NCI-H446 treated with DMSO at 0.1 percent for 48 hours (cell line): ENCODE measurements at places on chromosomes 1 and 21.

- DNase-seq: no peak
Observed at GRCh38 chr1:56194701-56195300, 384.6 kb downstream of the PLPP3 start.

GRCh38 chr1:77948841-77949424 lies 29.9 kb downstream of the FUBP1 start:
- DNase-seq: no peak

GRCh38 chr1:155761736-155762405 lies 73.0 kb downstream of the DAP3 start:
- no peak for DNase-seq

DNA sequence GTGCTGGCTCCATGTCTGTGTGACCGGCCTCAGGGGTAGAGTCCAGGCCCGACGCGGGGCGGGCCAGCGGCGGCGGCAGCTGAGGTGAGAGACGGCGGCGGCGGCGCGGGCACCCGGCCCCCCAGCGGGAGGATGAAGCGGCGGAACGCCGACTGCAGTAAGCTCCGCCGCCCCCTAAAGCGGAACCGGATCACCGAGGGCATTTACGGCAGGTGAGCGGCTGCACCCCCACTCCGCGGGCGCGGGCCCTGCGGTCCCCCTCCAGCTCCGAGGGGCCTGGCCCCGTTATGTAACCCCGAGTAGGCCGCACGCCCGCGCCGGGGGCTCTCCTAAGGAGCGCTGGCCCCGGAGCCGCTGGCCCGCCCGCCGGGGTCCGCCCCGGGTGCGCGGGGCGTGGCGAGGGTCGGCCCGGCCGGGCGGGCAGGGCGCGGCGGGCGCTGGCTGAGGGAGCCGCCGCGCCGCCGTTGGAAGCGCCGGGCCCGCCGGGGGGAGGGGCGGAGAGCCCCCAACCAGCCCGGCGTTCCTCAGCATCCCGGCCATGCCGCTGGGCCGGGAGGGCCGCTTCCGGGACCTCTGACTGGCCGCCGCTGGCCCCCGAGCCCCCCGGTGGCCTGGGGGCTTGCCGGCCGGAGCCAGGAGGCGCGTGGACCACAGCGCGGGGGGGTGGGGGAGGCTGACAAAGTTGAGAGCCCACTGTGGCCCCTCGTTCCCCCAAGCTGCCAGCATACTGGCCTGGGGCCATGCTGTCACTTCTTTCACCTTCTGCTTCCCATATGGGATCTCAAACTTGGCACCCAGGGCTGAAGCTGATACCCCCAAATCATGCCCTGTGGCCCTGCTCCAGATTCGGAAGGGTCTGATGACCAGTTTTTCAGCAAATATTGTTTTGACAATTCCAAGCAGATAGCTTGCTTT lies 527 bp downstream of the MACO1 start:
- DNase-seq: no peak
